ENCODE measurements at places on chromosomes 2 and 18.

DNA sequence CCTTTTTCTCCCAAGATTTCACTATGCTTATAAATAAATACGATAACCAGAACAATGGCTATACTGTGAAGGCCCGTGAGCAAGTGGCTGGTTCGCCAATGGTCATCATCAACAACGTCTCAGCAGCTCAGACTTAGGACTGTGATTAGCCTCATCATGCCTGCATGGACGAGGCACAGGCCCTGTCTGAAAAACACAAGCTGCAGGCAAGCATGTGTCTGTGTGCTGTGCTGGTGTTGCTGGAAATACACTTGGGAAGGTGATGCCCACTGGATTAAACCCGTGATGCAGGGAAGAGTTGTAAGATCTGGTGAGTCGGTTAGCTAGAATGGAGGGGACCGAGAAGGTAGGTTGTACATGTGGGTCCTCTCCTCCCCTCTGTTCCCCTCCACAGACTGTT, 111.5 kb upstream of the EPC2 start:
- DNase-seq, result no peak

GRCh38 chr18:58520969-58521368, 107.9 kb downstream of the ALPK2 start:
- no peak for DNase-seq

- DNase-seq, result no peak
Observed at GRCh38 chr2:31067259-31067658, 71.0 kb downstream of the GALNT14 start.

DNA sequence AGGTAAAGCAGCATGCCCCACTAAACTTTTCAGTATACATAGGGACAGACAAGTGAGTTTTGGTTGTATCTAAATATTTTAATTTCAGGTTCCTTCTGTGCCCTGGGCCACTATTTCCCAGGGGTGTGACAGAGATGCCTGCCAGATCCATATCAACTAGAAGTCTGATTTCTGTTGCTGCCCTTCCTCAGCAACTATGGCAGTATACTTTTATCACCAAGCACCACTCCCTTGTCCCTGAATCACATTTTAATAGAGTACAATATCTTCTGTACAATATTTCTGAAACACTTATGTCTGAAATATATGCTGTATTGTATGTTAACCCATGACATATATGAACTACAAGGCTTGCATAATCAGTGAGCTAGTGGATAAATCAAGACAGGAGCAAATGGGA, 117.6 kb downstream of the HIBCH start:
- no peak for DNase-seq

- peak; percentile 53 for DNase-seq
Observed at GRCh38 chr18:42028247-42028832, 73.3 kb downstream of the PIK3C3 start.
